D721Med (cell line): ENCODE measurements at places on chromosomes 4 and X.

GRCh38 chr4:88353324-88353723, 25.3 kb upstream of the HERC6 start:
- no peak for DNase-seq

DNA sequence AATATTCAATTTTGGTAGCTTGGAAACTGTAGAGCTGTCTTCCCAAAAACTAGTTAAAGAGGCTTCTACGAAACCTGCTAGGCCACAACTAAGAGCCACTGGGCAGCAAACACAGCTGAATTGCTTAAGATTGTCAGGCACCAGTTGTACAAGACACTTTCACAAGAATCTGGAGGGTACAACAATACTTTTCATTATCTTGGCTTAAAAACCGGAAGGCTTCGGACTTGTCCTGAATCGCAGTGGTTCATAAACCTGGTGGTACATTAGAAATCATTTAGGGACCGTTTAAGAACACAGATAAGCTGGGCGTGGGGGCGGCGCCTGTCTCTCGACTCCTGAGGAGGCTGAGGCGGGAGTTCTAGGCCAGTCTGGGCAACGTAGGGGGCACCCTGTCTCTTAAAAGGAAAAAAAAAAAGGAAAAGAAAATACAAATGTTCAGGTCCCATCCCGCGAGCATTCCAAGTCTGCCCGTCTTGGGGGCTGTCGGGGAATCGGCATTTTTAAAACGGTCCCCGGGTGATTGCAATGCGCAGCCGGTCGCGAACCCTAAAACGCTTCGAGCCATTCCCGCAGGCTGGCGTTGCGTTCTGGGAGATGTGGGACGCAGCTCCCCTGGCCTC, 763 bp downstream of the PYURF start:
- DNase-seq: no peak

DNA sequence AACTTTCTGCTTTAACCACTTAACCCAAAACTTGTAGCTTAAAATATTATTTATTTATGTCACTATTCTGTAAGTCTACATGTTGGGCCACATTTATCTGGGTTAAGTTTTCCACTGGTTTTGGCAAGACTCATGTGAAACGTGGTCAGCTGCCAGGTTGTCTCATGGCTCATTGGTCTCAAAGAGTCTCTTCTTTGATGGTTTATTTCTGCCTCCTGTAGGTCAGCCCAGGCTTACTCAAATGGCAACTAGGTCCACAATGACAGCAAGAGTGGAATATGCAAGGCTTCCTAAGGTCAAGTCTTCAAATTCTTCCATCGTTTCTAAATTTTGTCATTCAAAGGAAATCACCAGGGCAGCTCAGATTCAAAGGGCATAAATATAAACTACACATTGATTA, 828.7 kb downstream of the PCDH7 start:
- DNase-seq: no peak

DNA sequence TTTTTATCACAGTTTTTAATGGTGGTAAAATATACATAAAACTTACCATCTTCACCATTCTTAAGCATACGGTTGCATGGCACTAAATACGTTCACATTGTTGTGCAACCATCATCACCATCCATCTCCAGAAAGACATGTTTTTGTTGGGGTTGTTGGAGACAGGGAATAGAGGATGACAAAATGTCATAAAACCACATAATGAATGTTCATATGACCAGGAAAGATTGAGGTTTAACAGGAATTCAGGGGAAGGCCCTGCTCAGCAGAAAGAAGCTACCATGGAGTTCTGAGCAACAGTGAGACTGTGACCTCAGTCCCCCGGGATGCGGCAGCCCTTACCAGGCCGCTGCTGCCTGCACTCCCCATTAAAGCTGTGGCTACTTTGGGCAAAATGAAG, 63.9 kb upstream of the TRIM2 start:
- no peak for DNase-seq

DNA sequence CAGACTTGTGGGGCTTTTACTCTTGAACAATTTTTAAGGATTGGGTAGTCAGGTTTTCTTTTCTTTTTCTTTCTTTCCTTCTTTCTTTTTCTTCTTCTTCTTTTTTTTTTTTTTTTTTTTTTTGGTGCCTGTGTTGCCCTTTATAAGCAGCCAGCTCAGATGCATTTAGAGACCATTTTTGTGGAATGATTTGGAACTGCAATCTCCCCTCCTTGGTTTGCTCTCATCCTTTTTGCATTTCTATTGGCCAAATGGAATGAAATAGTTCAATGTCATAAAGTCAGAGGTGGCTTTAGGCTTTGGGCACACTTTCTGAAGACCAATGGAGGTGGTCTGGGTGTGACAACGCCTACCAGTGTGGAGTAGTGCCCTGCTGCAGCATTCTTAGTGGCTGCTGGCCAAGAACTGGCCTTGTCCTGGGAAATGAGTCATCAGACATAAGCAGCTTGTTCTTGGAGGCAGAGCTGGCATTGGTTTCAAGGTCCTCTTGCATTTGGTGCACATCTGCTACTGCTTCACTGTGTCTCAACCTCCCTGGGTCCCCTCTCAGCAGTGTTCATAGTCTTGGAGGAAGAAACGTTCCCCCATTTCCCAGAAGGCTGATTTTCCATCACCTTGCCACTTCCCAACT, 84.5 kb downstream of the CT47B1 start:
- no peak for DNase-seq

DNA sequence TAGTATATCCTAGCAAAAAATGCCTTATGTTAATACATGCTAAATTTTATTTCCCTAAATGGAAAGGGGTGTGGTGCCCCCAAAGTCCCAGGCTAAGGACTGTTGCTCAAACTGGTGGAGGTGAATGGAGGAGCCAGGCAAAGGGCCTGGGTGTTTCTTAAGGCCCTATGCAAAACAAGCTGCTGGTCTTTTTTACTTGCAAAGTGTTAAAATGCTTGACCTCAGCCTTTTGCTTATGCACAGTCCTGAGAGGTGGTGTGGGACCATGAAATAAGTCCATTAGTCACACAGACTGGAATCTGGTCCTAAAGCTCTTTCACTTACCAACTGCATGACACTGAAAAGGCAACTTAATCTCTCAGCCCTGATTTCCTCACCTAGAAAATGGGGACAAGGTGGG, 223.5 kb upstream of the MBNL3 start:
- no peak for DNase-seq

GRCh38 chr4:151251603-151252304, 25.2 kb upstream of the PRSS48 start:
- DNase-seq: no peak
